ENCODE measurements at places on chromosomes 16 and 17. TPM values are rescaled to one million over a fixed set of nuclear protein-coding genes. Genes with fewer than 3 reads are reported as not detected.

DNA sequence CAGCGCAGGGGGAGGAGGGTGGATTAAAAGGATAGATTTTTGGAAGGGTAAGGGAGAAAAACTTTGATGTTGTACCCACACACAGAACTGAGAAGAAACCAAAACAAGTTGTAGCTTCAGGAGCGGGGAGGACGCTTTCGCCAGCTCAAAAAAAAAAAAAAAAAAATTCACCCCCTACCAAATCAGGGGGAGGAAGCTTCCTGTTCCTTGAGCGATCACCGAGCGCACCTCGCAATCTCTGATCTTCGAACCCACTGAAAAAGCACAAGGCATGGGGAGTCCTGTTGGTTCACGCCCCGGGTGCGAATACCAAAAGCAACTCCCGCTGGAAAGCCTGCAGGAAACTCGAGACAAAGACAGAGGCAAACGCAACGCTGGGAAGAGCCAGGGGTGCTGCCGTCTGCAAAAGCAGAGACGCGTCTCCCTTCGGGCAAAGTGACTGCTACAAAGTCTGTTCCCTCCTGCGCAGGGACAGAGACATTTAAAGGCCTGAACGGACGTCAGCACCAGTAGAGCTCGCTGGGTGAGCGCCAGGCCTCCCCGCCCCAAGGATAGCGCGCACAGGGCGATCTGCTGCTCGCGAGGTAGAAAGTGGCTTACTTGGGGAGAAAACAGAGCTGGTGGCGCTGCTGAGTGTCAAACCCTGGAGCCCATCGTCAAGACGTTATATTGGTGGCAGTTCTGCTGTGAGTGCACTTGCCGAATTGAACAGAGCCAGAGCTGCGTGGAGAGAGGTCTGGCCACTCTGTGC lies 190.4 kb downstream of the USP22 start:
- DNase-seq: peak; percentile 21
- H3K27me3 ChIP-seq: peaks cover 29% of the 10 kb centered on the region
- no peak overlapping the region for H3K27ac ChIP-seq
- H3K4me1 ChIP-seq: peaks cover 18% of the 10 kb centered on the region

The C16orf89 gene
- total RNA-seq: not detected

DNA sequence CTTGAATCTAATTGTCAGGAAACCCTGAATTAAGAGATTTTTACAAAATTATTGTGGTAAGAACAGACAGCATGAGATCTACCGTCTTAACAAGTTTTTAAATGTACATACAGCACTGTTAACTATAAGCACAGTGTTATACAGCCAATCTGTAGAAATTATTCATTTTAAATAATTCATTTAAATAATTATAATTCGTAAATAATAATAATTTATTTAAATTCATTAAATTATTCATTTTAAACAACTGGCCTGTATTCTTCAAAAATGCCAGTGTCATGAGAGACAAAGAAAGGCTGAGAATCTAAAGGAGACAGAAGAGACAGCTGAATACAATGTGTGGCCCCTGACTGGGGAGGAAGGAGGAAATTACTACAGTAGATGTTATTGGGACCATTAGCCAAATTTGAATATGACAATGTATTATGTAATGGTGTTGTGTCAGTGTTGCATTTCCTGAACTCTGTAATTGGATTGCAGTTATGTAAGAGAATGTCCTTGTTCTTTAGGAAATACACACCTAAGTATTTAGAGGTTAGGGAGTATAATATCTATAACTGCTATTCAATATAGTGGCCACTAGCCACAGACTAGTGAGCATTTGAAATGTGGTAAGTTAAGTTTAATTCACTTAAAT lies 2.3 kb downstream of the RSAD1 start:
- H3K27ac ChIP-seq: peak overlapping the region; percentile 83
- H3K4me1 ChIP-seq: peaks cover 26% of the 10 kb centered on the region
- no peaks in the 10 kb centered on the region for H3K27me3 ChIP-seq
- no peak overlapping the region for H3K4me3 ChIP-seq
- DNase-seq: no peak

GRCh38 chr17:82356845-82357355 lies 2.1 kb upstream of the TEX19 start:
- H3K36me3 ChIP-seq: no peaks in the 10 kb centered on the region
- H3K27me3 ChIP-seq: peaks cover 19% of the 10 kb centered on the region
- H3K27ac ChIP-seq: no peak overlapping the region
- H3K4me1 ChIP-seq: peaks cover 10% of the 10 kb centered on the region
- no peak for DNase-seq

DNA sequence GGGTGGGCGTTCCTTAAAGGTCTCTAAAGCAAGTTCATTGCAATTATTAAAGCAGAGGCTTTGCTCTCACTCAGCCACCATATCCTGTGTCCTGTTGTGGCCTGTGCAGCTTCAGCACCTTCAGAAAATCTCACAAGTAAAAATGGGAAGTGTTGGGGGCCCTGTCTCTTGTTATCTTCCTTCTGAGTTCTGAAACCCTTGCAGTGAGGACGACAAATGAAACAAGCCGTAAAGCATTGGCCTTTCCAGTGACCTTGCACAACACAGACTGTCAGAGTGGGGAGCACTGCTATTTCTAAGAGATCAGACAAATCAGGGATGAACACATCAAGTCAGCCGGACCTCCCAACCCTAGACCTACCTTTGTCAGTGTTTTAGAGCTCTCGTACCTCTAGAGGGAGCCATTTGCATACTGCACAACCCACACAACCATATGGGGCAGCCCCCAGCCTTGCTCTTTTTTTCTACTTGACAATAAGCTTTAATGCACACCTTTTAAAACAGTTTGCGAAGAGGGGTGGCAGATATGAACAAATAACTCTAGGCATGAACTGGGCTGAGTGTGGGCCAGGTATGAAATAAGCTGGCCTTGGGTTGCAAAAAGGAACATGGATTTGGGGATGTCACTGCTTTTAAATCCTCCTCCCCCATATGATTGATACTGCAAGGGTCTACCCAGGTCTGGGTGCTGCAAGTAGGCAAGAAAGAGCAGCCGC lies 89.8 kb downstream of the KATNIP start:
- H3K4me1 ChIP-seq: no peaks in the 10 kb centered on the region
- H3K4me3 ChIP-seq: no peak overlapping the region
- no peaks in the 10 kb centered on the region for H3K27me3 ChIP-seq
- H3K27ac ChIP-seq: no peak overlapping the region
- peaks cover 6% of the 10 kb centered on the region for H3K36me3 ChIP-seq
- peak; percentile 5 for DNase-seq

DNA sequence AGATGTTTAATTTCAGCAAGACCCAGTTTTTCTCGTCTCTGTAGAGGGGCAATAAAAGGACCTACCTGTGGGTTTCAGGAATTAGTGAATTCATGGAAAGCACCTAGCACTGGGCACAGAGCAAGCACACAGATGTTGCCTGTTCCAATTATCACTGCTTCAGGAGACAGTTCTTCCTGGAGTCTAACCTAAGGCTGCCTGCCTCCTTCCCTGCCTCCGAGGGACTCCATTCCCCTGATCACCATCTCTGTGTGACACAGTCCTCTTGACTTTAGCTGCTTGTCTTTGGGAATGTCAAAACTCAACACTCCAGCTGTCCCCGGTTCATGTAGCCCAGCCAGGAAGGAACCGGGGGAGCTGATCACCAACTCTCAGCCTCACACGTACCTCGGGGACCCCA lies 474.9 kb downstream of the SLC39A11 start:
- peaks cover 82% of the 10 kb centered on the region for H3K27me3 ChIP-seq
- H3K27ac ChIP-seq: no peak overlapping the region
- no peak for DNase-seq
- H3K36me3 ChIP-seq: no peaks in the 10 kb centered on the region
- peaks cover 11% of the 10 kb centered on the region for H3K4me1 ChIP-seq

DNA sequence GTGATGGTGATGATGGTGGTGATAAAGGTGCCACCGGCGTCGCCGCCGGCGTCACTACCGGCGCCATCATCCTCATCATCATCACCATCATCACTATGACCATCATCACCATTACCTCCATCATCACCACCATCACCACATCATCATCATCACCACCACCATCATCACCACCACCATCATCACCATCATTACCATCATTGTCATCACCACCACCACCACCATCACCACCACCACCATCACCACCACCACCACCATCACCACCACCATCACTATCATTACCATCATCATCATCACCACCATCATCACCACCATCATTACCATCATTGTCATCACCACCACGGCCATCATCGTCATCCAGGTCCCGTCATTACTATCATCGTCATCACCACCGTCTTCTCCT lies 179.7 kb downstream of the NPIPB11 start:
- H3K27ac ChIP-seq: no peak overlapping the region
- H3K4me3 ChIP-seq: no peak overlapping the region
- no peak for DNase-seq
- H3K4me1 ChIP-seq: peaks cover 7% of the 10 kb centered on the region

- no peaks in the 10 kb centered on the region for H3K36me3 ChIP-seq
- H3K4me1 ChIP-seq: no peaks in the 10 kb centered on the region
- H3K27ac ChIP-seq: no peak overlapping the region
- H3K4me3 ChIP-seq: no peak overlapping the region
- no peak for DNase-seq
Measured at GRCh38 chr17:56142325-56142724, 10.9 kb upstream of the ANKFN1 start.

DNA sequence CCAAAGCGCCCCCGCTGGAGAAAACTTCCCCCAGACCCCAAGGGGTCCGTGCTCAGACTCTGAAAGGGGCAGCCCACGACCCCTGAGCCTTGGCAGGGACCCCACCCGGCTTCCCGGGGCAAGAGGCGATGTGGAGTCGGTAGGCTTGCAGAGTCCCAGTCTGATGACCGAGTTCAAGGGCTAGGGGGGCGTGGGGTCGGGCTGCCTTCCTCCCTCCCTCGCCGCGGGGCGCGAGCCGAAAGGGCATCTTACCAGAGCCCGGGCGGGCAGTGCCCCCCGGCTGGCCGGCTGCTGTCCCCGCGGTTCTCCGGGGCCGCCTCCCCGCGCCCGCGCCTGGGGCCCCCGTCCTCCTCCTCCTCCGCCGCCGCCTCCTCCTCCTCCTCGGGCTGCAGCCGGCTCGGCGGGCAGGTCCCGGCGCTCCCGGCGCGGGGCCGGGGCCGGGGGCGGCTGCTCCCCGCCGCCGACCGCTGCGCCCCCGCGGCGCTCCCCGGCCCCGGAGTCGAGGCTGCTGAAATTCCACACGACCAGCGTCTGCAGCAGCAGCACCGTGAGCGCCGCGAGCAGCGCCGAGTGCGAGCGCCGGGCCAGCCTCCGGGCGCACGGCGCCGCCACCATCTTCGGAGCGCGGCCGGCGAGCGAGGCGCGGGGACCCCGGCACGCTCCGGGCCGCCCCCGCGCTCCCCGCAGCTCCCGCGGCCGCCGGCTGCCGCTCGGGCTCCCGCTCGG lies 415 bp downstream of the XYLT1 start:
- H3K4me3 ChIP-seq: peak overlapping the region; percentile 81
- DNase-seq: peak; percentile 22
- H3K4me1 ChIP-seq: peaks cover 55% of the 10 kb centered on the region
- H3K36me3 ChIP-seq: peaks cover 2% of the 10 kb centered on the region

- DNase-seq: no peak
- H3K36me3 ChIP-seq: peaks cover 7% of the 10 kb centered on the region
- no peak overlapping the region for H3K4me3 ChIP-seq
- no peaks in the 10 kb centered on the region for H3K27me3 ChIP-seq
- no peak overlapping the region for H3K27ac ChIP-seq
Measured at GRCh38 chr17:17855976-17856375, 19.2 kb upstream of the SREBF1 start.

DNA sequence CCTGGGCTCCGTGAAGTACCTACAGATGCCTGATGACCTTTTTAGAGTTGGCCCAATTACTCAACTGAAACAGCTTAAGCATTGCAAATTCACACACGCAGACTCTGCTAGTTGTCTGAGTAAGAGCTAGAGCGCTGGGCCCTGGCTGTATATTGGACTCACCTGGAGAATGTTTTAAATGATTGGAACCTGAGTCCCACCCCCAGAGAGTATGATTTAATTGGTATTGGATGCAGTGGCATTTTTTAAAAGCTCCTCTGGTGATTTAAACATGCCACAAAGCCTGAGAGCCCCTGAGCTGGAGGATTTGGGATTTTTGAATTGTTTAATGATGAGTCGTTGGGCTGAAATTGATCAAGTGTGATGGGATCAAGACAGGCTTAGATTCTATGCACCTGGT lies 143.9 kb upstream of the SDK2 start:
- H3K4me3 ChIP-seq: no peak overlapping the region
- H3K36me3 ChIP-seq: no peaks in the 10 kb centered on the region
